ENCODE measurements at places on chromosomes 16 and 17.

DNA sequence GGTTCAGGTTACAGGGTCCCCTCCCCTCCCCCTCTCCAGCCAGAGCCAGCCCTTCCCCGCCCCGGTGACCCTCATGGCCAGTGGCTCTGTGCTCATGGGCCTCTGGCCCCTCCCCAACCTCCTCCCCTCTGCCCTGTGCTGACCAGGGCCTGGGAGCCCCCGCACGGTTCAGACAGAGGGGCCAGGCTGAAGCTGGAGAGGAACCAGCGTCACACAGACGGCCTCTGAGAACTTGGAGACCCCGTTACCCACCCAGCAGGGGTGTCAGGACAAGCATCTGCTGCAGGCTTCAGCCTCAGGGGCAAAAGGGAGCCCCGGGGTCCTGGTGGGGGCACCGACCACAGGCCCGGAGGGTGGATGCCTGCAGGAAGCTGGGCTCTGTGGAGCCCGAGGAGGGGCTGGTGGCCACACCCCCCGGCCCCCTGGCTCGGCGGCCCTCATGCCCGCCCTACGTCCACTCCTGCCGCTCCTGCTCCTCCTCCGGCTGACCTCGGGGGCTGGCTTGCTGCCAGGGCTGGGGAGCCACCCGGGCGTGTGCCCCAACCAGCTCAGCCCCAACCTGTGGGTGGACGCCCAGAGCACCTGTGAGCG is at the start of gene WFIKKN1:
Gene WFIKKN1, plus strand, starts transcription at position 171 of the 591 bp plus-strand sequence. Its CDS starts 269 bp downstream, at position 440.
- no peak for DNase-seq

GRCh38 chr17:55426851-55427586 is 5.4 kb upstream of the MMD start:
- peak; percentile 96 for DNase-seq

- no peak for DNase-seq
These were observed 775 bp downstream of the CYTH1 start for GRCh38 chr17:78781104-78781892.

DNA sequence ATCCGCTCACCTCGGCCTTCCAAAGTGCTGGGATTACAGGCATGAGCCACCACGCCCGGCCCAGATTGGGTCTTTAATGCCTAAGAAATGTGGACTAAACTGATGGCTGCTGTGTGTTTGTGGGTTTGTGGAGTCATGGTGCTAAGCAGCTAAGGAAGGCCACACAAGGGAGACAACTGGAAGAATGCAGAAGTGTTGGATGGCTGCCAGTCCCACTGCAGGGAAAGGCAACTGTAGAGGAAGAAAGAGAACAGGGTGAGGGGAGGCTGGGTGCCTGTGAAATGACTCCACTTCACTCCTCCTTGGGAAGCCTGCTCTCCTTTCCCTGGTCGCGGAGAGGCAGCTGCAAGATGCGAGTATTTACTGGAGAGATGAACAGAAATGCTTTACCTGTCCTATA is 23.5 kb upstream of the SIAH1 start:
- peak; percentile 89 for DNase-seq

DNA sequence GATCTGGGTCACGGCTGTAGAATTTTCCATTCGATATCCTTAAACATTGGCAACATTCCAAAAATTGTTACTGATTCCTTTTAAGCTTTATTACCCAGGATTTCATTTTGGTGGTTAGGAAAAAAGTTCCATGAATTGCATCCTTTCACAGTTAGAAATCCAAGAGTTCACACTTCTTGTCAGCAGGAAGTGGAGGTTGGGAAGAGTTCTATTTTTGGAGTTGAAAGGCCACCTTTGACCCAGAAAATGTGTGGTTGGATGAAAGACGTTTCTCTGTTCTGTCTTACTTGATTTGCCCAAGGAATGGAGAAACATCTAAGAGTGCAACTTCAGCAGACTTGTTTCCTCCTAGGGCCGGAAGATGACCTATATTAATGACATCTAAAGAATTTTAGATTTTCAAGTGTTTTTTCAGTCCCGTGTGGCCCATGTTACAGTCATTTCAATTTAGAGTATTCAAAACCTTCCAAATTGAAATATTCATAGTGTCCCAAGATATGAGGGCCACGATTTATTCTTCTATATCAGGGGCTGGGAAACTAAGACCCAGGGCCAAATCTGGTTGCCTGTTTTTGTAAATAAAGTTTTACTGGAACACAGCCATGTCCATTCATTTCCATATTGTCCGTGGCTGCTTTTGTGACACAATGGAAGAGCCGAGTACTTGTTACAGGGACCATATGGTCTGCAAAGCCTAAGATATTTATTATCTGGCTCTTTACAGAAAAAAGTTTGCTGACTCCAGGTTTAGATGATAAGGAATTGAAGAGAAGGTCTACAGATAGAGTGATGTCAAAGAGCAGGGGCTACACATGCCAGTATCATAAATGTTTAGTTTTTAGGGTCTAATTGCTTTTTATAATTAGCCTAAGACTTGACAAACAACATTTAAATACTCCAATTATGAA is 50.2 kb downstream of the CDK5R1 start:
- peak; percentile 72 for DNase-seq

- no peak for DNase-seq
These were observed 20.5 kb downstream of the PEMT start for GRCh38 chr17:17570798-17571716.

DNA sequence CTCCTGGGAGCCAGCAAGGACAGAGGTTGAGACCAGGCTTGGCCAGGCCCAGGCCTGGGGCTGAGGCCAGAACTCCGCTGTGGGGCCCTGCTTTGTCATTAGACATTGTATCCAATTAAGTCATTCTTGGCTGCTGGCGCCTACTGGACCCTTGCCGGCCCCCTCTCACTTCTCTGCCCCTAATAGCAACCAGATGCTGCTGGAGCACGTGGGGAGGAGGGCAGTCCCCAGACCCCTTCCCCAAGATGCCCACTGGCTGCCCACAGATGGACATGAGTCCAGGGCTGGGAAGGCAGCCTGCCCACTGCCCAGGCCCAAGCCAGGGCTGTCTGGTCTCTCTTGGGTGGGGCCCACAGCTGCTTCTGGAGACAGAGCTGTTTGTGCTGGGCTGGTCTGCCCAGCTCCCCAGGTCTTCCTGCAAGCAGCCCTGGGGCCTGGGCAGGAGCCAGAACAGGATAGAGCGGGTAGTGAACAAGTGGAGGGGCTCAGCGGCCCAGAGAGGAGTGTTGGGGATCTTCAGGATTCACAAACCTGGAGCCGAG is 7.8 kb downstream of the PLXDC1 start:
- no peak for DNase-seq

- no peak for DNase-seq
These were observed 720 bp downstream of the METRN start for GRCh38 chr16:715477-716199.

DNA sequence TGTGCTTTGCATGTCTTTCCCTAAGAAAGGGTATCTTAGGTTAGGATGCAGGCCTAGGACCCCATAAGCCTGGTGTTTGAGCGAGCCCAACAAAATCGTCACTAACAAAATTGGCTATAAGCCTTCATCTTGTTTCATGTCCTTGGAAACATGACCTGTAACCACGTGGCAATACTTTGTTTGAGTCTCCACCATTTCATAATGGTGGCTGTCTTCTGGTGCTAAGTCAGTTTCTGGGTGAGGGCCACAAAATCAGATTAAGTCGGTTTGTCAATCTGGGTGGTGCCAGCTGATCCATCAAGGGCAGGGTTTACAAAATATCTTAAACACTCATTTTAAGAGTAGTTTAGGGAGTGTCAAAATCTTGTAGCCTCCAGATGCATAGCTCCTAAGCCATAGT is 33.0 kb downstream of the C16orf54 start:
- DNase-seq, result no peak

DNA sequence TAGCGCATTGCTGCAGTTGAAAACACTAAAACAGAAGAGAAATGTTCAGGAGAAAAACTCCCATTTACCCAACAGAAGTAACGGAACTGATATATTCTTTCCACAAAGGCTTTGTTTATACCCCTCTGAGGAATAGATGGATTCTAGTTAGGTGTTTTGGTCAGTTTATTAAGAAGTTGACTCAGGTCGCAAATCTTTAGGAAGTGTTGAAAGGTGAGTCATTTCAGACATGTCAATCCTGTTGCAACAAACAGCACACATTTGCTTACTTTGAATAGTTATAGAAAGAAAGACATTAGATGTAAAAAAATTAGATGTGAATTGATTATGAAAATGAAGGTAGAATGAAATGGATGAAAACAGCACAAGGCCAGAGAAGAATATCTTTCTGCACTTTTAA is 941.0 kb downstream of the KCNJ2 start:
- DNase-seq, result peak; percentile 11

- DNase-seq, result peak; percentile 95
These were observed 700 bp downstream of the MFAP4 start for GRCh38 chr17:19386051-19386929.

GRCh38 chr16:71954699-71955195 is 45.5 kb downstream of the PKD1L3 start:
- no peak for DNase-seq

GRCh38 chr17:76053246-76054111 is 18.8 kb downstream of the SRP68 start:
- DNase-seq, result peak; percentile 96

DNA sequence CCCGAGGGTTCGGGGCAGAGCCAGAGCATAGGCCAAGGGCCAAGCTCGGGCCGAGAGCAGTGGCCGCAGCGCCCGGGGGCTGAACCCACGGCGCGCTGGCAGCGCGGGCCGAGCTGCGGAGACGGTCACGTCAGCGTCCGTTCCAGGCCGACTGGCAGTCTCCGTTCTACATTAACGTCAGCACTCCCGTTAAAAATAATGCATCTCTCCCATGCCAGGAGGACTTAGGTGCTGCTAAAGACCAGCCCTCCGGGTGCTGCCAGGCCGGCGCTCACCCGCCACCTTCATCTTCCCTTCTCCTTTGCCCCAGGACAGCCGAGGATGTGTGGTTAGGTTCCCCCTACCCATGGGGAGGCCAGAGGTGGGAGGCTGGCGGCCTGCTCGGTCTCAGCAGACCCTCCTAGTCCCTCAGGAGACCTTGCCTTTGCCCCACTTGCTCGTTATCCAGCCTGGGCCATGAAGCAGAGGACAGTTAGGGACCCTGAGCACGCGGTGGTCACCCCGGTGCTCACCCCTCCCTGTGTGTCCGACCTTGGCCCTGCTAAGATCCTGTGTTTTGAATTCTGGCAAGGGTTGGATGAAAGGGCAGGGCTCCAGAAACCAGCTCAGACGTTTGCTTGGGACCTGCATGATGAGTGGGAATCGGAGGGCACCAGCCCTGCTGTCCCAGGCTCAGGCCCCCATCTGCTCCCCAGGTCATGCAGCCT is 572 bp downstream of the MPG start:
- DNase-seq, result peak; percentile 75

DNA sequence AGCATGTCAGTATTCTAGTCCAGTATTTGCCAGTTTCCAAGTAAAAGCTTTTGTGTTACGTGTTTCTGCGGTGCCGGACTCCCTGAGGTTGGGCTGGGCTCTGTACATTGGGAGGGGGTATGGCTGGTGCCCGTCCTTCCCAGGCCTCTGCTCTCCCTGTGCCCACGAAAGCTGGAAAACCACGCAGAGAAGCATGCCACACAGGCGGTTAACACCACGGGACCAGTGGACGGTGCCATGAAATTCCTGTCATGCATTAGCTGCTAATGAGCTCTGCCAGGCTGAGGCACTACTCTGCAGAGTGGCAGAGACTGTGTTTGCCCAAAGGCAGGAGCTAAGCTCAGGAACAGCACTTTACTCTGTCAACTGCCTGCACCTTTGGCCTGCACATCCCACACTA is 8.1 kb downstream of the SMIM5 start:
- no peak for DNase-seq

- DNase-seq, result peak; percentile 55
These were observed 202.6 kb upstream of the MYOCD start for GRCh38 chr17:12463102-12463501.

GRCh38 chr17:42283241-42284023 is 4.9 kb upstream of the STAT5A start:
- no peak for DNase-seq

DNA sequence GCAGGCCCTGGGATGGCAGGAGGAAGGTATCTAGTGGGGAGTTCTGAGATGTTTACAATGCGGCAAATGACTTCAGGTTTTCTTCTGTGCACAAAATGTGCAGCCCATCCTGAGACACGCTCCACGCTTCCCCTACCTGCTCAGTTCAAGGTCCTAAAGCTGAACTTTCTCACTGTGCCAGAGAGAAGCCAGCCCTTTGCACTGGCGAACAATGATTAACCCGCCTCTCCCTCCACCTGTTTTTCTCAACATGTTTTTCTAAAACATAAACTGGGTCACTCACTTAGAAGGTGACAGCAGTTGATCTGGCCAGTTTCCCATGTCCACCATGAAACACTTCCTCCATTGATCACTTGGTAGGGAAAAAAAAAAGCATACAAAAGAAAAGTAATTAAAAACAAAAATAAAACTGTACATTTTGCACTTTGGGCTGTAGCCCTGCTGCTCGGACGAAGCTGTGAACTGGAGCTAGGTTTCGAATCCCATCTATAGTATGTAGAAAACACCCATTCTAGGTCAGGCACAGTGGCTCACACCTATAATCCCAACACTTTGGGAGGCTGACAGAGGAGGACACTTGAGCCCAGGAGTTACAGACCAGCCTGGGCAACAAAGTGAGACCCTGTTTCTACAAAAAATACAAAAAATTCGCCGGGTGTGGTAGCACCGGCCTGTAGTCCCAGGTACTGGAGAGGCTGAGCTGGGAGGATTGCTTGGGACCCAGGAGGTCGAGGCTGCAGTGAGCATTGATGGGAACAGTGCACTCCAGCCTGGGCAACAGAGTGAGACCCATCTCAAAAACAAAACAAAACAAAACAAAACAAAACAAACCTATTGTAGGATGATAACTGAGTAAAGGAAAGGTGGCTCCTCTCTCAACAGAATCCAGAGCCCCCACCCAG is 6.1 kb upstream of the G6PC1 start:
- no peak for DNase-seq

DNA sequence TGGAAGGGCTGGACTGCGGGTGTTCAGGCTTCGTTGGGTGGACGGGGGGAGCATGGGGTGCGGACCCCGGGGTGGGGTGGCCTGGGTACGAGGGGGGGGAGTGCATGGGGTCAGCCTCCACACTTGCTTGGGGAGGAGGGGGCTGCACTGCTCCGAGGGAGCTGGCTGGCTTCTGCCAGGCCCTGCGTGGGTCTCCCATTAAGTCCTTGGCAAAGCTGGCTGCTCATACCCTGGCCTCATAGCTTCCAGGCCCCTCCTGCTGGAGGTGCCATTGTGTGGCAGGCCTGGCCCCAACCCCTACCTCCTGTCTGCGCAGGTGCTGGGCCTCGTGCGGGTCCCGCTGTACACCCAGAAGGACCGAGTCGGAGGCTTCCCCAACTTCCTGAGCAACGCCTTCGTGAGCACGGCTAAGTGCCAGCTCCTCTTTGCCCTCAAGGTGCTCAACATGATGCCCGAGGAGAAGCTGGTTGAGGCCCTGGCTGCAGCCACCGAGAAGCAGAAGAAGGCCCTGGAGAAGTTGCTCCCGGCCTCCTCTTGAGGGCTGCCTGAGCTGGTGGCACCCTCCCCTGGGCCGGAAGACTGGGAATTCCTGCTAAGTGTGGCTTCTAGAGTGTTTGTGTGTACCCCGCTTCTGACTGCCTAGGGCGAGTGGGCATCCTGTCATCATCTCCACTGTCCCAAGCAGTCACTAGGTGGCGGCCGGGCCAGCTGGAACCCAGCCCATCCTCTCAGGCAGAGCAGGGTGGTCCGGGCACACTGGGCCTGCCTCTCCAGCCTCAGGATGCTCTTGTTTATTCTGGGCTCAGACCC is 1.5 kb downstream of the NUDT16L1 start:
- DNase-seq, result no peak
